ENCODE measurements at places on chromosomes 11 and 22.

DNA sequence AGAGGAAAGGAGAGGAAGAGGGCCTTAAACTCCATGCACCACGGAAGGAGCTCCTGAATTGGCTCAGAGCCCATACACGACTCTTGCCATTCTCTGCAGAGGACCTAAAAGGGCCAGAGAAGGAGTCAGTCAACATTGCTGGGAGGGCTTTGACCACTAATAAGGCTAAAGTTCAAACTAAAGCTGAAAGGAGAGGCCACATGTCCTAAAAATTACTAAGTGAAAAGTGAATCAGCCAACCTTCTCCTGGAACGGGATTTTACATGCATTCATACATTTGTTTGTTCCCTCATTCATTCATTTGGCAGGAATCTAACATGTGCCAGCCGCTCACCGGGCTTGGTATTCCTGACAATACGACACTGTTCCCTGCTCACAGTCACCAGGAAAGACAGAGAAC, 10.5 kb downstream of the CLMP start:
- DNase-seq = no peak

DNA sequence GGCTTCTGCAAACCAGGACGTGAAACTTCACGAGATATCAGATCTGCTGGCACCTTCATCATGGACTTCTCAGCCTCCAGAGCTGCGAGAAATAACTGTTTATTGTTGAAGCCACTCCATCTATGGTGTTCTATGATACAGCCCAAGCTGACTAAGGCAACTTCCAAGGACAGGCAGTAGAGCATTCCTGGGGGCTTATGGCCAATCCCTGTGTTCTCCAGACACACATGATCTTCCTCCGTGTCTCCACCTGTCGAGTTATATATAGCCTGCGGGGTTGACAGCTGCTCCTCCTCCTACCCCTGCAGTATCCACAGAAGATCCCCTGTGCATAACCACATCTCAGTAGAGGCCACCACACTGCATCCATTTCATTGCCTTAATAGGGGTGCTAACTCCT, 11.0 kb downstream of the TP53AIP1 start:
- no peak for DNase-seq

- DNase-seq = peak; percentile 6
Observed at GRCh38 chr11:45451766-45452440, 165.8 kb upstream of the SYT13 start.

GRCh38 chr11:82823647-82824619, 76.3 kb downstream of the PRCP start:
- DNase-seq = no peak

GRCh38 chr22:49880281-49880680, 26.6 kb downstream of the ZBED4 start:
- no peak for DNase-seq

DNA sequence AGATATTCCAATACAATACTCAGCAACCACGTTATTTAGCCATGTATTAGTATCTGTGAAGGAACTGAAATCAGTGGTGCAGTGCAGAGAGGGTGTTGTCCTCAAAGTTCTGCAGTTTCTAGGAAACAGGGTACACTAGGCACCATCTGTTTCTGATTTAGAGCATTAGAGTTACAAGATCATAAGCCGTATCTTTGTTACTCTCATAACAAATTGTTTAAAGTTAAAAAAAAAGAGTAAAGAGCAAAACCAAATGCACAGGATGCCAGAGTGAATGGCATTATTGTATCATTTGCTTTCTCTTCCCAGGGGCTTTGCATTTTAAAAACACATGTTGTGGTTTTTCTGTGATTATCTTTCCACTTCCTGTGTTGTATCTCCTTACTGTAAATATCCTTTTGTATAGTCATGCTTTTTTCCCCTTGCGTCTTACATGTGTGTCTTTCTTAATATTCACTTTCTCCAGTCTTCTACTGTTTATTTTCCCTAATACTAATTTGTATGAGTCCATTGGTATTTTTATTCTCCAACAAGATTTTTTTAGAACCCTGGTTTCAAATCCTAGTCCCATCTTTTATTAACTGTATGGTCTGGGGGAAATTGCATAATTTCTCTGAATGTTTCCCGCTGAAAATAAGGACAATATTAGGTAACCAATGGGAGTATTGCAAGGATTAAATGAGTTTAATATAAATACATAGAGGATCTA, 15.2 kb upstream of the NUP160 start:
- peak; percentile 36 for DNase-seq

- no peak for DNase-seq
Observed at GRCh38 chr22:30433773-30434172, 8.2 kb downstream of the MTFP1 start.

DNA sequence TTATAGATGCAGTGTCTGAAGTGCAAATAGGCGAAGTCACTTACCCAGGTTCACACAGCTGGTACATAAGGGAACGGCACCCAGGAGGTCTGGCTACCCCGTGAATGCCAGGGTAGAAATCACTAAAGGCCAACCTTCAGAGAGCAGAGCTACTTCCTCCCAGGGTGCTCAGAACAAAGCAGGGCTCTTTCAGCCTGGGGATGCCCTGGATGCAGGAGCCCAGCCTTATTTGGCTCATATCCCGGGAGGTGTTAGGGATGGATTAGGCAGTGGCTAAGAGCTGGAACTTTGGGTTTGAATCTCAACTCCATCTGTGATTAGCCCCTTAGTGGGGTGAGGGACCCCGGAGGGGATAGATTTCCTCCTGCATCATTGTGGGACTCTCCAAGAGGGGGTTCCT, 33.1 kb upstream of the ASPHD2 start:
- DNase-seq = no peak

DNA sequence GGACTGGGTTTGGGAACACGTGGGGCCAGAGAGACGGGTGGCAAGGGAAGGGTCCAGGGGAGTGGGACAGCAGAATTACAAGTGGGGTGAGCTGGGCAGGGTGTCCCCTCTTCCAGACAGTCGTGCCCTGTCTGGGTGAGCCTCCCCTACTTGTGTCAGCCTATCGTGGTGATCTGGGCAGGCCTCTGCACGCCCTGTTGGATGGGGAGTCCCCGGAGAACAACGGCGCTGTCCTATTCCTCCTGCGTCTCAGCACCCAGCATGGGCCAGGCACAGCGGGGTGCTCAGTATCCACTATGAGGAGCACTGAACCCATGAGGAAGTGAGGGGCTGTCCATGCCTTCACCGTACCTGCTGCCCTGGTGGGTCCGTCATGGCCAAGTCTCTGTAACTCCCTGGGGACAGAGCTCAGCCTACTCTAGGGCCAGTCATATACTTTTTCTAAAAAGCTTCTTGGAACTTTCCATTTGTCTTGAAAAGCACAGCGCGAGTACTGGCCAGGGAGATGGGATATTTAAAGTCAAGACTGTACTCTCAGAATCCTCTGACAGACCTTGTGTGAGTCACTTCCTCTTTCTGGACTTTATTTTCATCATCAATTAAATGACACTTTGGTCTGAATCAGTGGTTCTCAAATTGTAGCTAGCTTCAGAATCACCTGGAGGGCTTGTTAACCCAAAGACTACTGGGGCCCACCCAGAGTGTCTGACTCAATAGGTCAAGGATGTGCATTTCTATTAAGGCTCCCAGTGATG, 81.7 kb upstream of the NECTIN1 start:
- no peak for DNase-seq

- peak; percentile 72 for DNase-seq
Observed at GRCh38 chr11:68946416-68947090, 34.2 kb downstream of the MRGPRD start.

- no peak for DNase-seq
Observed at GRCh38 chr22:30373331-30374325, 13.6 kb downstream of the RNF215 start.

DNA sequence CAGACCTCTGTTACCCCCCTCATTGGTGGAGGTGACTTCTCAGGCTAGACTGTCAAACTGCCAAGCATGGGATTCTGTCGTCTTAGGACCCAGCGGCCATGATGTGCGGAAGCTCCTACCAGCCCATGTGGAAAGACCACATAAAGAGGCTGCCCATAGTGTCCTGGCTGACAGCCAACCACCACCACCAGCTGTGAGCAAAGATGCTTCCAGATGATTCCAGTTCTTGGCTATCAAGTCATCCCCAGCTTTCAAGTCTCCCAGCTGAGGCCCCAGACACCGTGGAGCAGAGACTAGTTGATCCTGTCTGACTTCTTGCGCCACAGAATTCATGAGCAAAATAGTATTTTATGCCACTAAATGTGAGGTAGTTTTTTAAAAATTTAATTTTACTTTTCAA, 32.9 kb downstream of the SCUBE1 start:
- DNase-seq = no peak

GRCh38 chr11:43579919-43580276, 100.6 kb upstream of the HSD17B12 start:
- DNase-seq = no peak

DNA sequence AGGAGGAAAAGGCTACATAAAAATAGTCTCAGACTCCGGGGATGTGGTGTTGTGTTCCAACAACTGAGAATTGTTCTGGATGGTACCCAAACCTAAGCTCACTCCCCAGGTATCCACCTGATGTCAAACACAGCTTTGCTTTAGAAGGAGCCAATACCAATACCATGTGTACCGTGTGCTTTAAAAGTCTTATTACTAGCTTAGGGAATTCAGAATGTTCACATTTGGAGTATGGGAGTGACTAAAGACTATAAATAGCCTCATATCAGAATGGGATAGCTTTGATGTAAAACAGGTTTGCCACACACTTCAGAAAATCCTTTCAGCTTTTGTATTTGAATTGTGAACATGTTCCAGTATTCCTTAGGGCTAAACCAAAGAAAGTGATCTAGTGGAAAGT, 248.7 kb upstream of the ARHGAP42 start:
- DNase-seq = no peak

GRCh38 chr11:131928992-131929391, 558.6 kb downstream of the NTM start:
- DNase-seq = no peak

GRCh38 chr22:46918197-46918596, 155.7 kb downstream of the TBC1D22A start:
- no peak for DNase-seq

GRCh38 chr11:12121517-12121916, 11.1 kb downstream of the MICAL2 start:
- DNase-seq = no peak

DNA sequence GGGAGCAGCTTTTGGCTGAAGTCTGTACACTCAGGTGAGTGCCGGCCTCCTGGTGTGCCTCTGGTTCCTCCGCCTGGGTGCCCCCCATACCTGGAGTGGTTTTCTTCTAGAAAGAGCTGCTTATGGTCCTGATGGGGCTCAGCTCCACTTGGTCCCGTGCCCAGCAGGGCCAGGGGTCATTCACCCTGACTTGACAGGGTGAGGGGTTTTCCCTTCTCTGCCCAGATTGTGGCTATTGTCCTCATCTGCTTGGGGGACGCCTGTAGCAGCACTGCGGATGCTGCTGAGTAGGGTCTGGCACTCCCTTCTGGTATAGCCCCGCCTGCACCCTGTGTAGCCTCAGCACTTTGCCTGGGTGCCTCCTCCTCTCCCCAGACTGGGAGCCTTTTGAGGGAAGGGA, 8.2 kb downstream of the OMP start:
- no peak for DNase-seq

DNA sequence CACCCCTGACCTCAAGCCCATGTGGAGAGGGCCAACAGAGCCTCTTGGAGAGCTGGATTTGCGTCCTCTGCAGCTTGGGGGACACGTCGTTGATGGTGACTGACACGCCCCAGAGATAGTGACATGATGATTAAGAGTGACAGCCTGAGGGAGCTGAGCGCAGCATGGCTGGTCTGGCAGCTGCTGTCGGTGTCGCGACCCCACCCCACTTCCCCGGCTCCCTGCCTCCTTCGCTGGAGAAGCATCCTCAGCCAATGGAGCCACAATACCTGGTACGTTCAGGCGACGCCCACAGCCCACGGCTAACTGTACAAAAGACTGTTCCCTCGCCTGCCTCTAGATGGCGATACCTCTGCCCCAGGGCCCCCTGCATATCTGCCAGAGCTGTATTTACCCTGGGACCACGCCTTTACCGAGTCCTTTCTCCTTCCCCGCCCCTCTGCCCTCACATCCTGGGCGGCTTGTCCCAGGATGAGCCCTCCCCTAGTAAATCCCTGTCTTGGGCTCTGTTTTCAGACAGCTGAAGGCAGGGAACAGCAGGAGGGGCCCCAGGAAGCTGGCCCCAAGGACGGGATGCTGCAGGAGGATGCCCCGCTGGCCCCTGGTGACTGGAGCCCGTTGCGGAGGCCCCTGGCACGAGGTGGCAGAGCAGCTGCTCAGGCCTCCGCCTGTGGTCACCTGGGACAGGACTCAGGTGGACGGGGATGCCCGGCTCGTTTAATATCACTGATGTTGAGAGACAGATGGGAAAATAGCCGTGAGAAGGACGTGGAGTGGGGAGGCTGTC, 90.6 kb downstream of the RPS6KA4 start:
- peak; percentile 58 for DNase-seq

- no peak for DNase-seq
Observed at GRCh38 chr11:13294771-13295579, 17.4 kb downstream of the BMAL1 start.

GRCh38 chr11:34732831-34733230, 111.9 kb downstream of the EHF start:
- no peak for DNase-seq

DNA sequence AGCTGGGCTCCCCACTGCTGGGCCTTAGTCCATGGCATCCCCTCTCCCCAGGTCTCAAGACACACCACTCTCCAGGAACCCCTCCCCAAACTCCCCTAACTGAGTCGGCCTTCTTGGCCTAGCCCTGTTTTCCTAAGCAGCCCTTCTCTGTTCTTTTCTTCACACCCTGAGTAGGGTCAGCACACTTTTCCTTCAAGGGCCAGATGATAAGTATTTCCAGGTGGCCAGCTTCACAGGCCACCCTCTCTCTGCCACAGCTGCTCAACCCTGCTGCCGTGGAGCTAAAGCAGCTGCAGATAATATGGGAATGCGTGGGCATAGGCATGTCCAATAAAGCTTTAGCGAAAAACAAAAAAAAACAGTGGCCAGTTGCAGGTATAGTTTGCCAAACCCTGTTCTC, 24.1 kb downstream of the DGCR2 start:
- DNase-seq = no peak

GRCh38 chr11:12073436-12073835, 37.0 kb upstream of the MICAL2 start:
- DNase-seq = no peak

- DNase-seq = no peak
Observed at GRCh38 chr11:27976262-27976661, 131.7 kb downstream of the KIF18A start.

GRCh38 chr11:107592813-107593212, 1.9 kb downstream of the ELMOD1 start:
- no peak for DNase-seq

DNA sequence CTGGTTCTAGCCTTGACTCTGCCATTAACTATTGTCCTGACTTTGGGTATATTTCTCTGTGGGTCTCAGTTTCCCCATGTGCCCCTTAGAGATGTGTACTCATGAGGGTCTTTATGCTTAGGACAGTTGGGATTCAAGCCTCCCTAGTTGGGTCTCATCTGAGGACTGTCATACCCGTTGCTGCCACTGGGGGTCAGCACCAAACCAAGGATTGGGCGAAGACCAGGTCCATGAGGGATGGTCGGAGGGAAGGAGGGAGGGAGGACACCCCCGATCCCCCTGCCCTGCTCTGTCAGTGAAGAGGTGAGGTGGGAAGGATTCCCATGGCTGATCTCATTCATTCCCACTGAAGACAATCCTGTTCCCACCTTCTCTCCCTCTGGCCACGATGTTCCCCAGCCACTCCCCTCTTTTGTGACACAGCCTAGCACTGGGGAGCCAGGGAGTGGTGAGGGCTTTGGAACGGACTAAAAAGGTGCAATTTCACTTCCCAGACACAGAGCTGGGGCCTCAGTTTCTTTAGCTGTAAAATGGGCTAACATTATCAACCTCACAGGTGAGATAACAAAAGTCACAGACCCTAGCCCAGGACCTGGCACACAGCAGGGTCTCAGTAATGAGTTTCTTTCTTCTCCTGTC, 12.4 kb upstream of the KLHL35 start:
- DNase-seq = peak; percentile 39

GRCh38 chr11:118212781-118213191, 12.0 kb downstream of the JAML start:
- DNase-seq = no peak

All from brain microvascular endothelial cell (primary cell).